ENCODE measurements at places on chromosomes 5 and 9. TPM values are rescaled to one million over a fixed set of nuclear protein-coding genes. Genes with fewer than 3 reads are reported as not detected.

DNA sequence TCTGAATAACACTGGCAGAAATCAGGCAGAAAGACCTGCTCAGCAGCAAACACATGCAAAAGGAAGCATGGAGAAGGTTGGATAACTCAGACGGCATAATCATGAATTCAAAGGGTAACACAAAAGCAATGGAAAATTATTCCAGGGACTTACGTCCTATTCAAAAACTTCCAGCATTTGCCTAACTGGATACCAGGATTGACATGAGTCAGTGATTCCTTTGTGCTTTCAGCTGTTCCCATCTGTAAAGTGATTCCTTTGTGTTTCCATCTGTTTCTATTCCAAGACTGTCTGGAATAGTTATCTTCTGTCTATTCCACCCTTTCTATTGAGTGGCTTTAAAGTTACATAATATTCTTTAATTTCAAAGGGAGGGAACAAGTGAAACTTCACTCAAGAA is 1361.7 kb upstream of the CDH9 start:
- DNase-seq = no peak

Gene GAS1
- 47.5 TPM for total RNA-seq

Gene PCDHA12
- total RNA-seq = 5.8 TPM

Gene SCAMP1
- 61.6 TPM for total RNA-seq

Data from sciatic nerve (tissue), 2 donors.